ENCODE measurements at places on chromosomes 7 and 10.

DNA sequence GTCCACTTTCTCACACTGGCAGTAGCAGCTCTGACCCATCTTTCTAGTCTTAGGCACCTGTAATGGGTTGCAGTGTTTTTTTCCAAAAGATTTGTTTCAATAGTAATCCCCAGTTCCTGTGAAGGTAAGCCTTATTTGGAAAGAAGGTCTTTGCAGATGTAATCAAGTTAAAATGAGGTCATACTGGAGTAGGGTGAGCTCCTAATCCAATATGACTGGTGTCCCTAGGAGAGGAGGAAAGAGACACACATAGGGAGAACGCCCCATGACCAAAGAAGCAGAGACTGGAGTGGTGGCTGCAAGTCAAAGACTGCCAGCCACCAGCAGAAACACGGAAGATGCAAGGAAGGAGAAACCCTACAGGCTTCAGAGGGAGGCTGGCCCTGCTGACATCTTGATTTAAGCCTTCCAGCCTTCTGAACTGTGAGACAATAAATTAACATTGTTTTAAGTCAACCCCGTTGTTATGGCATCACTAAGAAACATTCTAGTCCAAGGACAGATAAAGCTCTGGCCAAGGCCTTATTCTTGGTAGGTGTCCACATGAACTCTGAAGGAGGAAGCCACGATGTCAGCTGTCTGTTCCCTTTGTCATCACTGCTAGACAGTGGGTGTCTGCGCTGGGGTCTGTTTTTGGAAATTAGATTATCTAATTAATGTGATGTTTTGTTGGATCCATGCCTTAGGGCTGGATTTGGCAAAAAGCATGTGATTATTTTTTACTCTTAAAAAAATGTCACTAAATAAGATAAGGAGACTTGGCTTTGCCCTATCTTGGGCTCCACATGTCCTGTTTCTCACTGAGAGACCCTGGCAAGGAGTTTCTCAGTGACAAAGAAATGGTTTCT lies 214.9 kb downstream of the KCNMA1 start:
- no peak for DNase-seq

DNA sequence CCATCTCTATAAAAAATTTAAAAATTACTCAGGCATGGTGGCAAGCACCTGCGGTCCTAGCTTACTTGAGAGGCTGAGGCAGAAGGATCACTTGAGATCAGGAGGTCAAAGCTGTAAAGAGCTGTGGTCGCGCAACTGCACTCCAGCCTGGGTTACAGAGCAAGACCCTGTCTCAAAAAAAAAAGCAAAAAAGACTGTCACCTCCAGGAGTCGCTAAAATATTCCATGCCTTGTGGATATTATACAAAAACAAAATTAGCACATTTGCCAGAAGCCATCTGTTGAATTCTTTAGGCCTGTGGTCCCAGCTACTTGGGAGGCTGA lies 87.0 kb upstream of the SDK1 start:
- DNase-seq = no peak

- no peak for DNase-seq
Measured at GRCh38 chr10:2340831-2341647, 603.7 kb upstream of the ADARB2 start.

DNA sequence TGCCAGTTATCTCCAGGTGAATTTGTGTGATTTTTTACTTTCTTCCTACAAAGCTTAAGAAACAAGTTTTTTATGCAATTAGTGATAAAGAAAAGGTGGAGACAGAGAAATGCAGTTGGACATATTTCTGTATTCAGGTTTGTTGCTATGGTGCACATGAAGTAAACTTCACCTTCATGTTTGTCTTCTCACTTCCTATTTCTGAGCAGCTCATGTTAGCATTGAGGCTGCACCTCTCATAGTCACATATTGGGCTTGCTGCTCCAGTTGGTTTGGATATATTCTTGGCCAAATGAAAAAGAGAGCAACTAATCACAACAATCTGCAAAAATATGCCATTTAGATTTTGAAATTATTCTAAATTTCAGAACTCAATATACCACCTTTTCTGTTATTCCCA lies 475.6 kb upstream of the ZWINT start:
- DNase-seq = no peak

DNA sequence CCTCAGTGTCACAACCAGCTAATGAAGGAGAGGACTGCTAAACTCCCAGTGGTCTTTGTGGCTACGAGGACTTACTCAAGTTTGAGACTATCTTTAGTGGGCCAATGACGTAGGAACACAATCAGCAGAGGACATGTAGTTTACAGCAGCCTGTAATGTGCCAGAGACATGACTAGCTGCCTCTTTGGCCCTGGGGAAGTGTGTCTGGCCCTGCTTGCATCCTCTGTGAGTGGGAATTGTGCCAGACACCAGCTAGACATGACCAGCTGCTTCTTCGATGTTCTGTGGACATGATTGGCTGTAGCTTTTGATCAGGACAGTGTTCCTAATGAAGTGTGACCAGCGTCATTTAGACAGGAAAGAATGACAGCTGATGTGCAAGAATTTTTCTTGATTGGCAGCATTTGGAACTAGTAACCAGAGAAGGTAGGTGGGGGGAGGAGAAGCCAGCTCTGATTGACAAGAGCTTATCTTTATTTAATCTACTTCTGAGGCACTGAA lies 141.7 kb downstream of the AUTS2 start:
- peak; percentile 39 for DNase-seq

- DNase-seq = peak; percentile 14
Measured at GRCh38 chr10:32446536-32447406, 831 bp downstream of the CCDC7 start.

DNA sequence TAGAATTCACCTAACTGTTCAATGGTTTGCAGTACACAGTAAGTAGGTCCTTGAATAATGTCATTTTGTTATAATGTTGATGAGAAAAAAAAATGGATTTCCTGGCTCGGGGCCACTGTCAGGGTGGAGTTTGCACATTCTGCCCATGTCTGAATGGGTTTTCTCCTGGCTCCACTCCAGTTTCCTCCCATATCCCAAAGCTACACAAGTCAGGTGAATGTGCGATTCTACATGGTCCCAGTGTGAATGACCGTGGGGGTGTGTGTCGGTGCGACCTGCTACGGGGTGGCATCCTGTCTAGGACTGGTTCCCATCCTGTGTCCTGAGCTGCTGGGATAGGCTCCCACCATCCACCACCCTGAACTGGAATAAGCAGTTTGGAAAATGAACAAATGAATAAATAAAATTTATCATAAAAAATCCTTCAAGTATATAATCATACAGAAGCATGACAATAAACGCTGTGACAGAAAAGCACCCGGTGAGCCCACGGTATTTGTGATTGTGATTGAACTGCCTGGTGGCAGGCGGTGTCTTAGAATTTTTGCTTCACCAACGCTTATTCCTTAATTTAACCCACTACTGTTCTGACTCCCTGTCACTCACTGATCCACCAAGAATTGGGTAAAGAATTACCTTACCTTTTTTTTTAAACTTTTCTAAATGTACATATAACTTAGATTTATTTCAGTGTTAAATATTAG lies 114.1 kb downstream of the ICA1 start:
- no peak for DNase-seq

DNA sequence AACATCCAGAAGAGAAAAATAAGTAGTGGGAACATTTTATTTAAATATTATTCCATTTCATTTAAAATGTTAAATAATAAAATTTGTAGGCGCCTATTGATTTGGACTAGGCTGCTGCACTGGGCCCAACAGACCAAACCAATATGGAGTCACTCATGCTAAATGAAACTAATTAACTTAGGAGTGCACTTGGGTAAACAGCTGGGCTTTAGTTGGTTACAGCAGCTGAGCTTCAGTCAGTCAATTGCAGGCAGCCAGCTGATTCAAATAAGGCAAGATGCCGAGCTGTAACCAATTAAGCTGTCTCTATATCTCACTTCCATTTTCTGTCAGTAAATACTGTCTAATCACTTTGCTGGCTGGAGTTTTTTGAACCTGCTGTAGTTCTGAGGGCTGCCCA lies 102.1 kb upstream of the WDR11 start:
- no peak for DNase-seq

DNA sequence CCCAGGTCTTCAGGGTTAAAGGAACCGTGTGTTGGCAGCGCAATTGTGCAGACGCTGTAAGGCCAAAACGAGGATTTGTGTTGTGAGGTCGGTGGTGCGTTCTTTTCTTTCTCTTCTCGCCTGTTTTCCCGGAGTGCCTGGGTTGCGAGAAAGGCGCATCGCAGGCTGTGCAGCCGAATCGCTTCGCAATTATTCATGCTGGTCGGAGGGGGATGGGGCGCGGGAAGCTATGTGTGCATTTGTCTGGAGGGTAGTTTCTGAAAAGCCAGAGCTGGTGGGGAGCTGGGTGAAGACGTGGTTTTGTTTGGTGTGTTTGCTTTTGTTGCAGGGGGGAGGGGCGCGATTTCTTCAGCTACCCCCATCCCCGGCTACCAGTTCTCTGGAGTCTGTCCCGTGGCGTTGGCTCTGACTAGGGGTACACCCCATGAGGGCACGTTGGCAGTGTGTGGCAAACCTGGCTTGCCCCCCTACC lies 2.1 kb downstream of the MXI1 start:
- DNase-seq = peak; percentile 52

DNA sequence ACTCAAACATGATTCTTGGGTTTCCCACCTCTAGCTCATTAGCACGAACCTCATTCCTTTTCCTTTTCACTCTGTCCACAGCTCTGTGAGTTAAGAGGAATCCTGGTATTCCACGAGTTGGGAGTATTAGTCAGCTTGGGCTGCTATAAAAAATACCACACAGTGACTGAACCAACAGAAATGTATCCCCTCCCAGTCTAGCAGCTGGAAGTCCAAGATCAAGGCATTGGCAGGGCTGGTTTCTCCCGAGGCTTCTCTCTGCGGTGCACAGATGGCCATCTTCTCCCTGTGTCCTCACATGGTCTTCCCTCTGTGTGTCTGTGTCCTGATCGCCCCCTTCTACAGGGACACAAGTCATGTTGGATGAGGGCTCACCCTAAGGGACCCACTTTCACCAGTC lies 261.6 kb downstream of the TNS3 start:
- DNase-seq = no peak

DNA sequence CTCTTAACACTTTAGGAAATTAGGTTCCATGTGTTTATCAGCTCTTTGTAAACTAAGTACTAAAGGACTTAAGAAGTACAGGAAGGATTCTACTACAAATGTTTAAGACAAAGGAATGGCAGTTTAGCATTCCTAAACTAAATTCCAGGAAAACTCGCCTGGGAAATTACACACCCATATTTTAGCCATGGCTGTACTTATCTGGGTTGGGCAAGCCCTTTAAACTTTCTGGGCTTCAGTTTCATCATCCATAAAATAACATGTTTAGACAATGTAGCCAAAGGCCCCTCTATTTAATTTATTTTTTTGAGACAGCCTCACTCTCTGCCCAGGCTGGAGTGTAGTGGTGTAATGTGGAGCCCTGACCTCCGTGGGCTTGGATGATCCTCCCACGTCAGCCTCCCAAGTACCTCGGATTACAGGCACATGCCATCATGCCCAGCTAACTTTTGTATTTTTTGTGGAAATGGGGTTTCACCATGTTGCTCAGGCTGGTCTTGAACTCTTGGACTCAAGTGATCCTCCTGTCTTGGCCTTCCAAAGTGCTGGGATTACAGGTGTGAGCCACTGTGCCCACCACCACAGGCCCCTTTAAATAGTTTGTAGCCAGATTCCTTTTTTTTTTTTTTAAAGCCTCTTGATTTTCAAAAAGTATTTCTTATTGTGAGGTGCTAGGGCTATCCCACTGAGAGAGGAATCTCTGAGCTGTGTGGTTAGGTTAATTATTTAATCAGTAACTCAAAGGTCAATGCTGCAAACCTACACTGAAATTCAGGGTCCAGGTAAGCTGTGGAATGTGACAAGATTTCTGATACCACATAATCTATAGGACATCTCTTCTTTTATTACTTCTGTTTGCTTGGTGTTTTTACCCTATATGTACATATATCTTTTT lies 32.1 kb downstream of the TMEM60 start:
- DNase-seq = no peak

DNA sequence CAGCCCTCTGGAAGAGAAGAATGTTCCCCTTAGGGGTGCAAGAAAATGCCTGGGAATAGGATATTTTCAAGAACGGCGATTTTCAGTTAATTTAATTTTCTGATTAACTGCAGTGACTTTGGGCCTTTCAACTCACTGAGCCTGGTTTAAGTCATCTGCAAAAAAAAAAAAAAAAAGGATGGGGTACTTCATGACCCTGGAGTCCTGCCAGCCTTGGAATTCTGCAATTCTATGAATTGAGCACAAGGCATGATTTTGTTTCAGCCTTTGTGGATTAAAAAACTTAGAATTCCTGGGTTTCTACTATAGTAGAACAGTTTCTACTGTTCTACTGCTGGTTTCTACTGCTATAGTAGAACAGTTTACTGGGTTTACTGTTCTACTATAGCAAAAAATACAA lies 58.3 kb upstream of the CALD1 start:
- no peak for DNase-seq

DNA sequence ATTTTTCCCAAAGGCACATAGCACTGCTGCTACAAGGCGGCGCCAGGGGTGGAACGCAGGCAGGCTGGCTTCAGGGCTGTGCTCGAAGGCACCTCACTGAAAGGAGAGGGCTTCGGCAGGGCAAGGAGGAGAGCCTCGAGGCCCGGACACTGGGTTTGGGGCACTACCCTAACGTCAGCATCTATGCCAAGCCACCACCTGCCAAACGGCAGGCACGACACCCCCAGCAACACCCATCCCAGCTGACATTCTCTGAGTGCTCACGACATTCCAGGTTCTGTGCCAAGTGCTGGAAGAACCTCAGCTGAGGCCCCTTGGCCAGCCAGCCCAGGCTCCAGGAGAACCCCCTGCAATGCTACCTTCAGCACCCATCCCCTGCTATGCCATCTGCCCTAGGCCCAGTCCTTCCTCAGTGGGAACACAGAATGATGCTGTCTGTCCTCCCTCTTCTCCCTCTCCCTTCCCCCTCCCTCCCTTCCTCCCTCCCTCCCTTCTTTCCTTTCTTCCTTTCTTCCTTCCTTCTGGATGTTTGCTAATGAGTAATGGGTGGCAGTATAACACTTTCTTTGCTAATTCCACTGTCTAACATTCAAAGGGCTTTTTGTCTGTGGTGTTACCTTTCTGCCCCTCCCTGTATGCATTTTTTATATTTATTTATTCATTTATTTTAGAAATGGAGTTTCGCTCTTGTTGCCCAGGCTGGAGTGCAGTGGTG lies 24.3 kb downstream of the ZCCHC24 start:
- no peak for DNase-seq

DNA sequence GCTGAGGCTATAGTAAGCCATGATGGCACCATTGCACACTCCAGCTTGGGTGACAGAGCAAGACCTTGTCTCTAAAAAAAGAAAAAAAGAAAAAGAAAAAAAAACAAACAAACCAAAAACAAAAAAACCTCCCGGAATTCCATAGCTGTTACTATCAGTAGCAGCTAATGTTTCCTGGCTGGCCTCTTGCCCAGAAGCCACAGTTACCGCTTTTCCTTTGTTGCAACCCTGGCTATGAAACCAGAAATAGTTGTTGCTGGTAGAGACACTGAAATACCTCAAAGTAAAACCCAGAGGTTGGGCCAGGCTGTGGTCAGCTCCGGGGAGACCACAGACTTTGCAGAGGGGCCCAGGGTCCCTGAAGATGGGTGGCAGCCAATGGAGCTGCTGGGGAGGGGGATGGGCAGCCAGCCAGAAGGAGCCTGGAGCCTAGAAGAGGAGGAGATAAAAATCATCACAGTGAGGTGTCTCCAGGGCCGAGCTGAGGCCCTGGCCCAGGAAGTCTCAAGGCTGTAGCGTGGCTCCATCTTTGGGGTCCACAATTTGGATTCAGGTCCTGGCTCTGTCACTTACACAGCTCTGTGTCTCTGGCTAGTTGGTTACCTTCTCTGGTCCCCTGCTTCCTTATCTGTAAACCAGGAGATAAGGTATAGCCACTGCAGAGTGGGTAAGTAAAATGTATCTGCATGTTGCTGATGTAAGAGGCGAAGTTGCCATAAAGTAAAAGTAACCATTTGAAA lies 3.4 kb upstream of the CHST12 start:
- DNase-seq = peak; percentile 62

All from suppressor macrophage (primary cell).